Mesendoderm (in vitro differentiated cells): ENCODE measurements at places on chromosomes 2 and 18.

DNA sequence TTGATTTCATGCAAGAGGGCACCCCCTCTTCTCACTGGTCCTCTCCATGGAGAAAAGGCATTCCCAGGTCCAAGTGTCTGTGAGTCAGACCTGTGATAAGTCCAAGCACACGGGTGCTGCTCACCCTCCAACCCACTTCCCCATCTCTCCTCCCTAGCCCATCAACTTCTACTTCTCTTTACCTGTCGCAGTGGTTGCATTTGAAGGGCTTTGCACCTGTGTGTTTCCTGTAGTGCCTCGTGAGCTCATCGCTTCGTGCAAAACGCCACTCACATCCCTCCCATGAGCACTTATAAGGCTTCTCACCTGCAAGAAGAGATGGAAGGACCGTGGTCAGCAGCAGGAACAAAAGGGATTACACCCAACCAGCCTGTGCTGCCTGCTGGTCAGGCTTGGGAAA, 77.5 kb downstream of the KLF7 start:
- no peak for DNase-seq

GRCh38 chr2:216130346-216130971, 21.3 kb downstream of the XRCC5 start:
- DNase-seq = no peak

- no peak for DNase-seq
Observed at GRCh38 chr18:53644799-53645471, 579.5 kb downstream of the MBD2 start.

GRCh38 chr2:45681675-45682074, 30.2 kb downstream of the PRKCE start:
- peak; percentile 43 for DNase-seq

GRCh38 chr2:180728928-180729559, 251.4 kb upstream of the UBE2E3 start:
- no peak for DNase-seq

DNA sequence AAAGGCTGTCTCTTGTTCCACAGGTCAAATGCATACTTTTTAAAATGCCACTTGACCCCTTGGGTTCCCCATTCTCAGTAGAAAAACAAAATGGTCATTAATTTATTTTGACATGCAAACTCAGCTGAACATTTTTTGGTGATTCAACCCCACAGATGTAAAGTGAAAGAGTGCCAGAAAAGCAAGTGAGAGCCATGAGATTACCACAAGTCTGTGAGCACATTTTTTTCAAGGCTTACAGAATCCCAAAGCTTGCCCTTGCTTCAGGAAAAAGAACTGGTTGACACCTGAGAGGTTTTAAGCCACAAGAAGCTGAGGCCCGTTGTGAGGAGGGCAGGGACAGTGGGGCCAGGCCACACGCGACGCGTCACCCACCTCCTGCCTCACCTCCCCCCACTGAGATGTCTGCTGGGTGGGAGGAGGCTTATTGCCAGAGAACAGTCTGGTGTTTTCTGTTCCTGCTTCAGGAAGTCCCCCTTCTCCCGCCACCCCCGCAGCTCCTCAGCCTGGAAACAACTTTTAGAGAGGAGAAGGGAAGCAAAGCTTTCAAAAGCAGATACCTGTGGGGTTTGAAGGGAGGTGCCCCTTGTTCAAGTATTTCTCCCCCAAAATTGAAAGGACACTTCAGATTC, 70.4 kb upstream of the CYP1B1 start:
- DNase-seq = peak; percentile 89

DNA sequence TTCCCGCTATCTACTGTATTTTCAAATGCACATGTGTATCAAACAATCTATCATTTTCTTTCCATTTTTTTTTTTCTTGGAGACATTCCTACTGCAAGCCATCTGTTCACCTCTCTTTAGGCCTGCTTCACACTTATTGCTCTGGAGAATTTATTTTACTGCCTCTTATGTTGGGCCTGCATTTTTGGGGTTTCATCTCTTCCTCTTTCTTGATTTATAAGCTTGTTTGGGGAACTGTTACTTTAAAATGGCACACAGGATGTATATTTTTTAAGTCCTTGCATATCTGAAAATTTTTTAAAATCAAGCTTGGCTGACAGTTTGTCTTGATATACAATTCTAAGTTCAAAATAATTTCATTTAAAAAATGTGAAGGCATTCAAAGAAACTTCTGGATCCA, 3.5 kb upstream of the RAB27B start:
- DNase-seq = no peak

DNA sequence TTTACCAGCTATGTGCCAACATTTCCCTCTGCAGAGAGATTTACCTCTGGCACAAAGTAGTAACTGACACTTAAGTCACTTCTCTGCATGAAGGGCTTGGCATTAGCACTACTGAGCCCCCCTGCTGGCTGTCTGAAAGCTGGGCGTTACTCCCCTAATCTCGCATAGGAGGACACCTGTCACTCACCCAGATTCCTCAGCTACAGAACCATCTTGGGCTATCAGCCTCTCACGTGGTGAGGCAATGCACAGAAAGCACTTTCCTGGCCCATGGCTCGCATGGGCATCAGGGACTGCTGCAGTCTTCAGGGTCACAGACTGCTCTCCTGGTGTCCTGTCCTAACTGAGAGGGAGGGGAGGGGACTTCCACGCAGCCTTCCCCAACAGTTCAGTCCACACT, 12.0 kb downstream of the SERPINE2 start:
- DNase-seq = peak; percentile 96

DNA sequence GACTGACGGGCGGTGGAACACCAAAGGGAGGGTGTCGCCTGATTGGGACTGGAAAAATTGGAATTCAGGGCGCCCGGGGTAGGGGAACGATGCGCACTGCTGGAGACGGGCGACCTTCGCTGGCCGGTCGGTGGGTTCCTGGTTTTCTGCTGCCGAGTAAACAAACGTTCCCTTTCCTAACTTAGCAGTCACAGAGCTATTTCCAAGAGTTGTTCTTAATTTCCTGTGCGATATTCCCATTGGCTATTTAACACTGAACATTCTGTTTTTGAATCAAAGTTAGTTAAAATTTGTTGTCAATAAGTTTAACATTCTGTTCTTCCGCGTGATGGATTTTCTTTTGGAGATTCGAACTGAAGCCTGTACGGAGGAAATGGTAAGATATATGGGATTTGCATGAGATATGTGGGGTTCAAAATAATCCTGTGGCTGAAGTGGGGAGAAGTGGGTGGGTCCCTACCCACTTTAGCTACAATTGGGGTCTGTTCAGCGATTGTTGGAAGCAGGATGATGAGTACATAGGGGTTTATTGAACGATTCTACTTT, 862 bp downstream of the C18orf54 start:
- DNase-seq = no peak

DNA sequence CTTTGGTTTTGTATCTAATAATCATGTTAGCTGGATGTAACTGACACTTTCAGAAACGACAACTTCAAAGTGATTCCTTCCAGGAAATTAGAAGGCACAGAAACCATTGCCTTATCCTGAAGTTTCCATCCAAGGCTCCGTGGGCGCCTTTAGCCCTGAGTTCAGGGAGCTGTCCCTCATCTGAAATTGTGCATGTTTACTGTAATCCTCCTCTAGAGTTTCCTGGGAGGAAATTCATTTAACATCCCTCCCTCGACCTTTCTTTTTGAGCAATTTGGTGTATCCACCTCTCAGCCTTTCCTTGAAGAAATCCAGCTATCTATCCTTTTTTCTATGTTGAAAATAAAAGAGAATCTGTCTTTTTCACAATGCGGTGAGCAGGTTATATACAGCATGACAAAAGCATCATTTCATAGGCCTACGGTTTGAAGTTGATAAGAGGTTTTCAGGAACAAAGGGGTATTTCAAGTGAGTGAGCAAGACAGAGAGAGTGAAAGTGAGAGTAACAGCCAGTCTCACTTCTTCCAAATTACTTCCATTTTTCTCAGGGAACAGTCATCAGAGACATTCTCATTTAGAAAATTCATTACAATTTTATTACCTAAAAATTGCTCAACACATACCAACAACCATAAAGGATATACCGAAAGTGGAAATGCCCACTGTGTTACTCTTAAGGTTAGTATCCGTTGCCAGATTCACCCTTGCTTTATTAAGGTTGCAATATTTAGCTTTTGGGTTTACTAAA, 167.3 kb downstream of the MREG start:
- DNase-seq = no peak

DNA sequence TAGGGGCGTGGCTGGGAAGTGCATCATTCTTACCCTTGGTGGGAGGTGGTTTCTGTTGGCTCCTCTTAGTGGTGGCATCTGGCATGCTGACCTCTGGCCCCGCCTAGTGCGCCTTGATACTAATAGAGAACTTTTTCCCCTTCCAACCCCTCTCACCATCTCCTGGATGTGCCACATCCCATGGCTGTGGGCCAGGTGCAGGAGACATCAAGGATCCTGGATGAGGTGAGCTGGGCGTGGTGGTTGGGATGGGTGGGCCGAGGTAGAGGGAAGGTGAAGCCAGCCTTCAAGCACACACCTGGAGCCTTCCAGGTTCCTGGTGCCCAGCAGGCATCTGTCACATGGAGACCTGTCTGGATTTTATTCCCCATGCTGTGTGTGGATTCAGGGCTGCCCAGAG, 149.2 kb downstream of the DYSF start:
- no peak for DNase-seq
